Bronchial epithelial cell (primary cell): ENCODE measurements at places on chromosomes 12 and 14. TPM values are rescaled to one million over a fixed set of nuclear protein-coding genes. Genes with fewer than 3 reads are reported as not detected.

DNA sequence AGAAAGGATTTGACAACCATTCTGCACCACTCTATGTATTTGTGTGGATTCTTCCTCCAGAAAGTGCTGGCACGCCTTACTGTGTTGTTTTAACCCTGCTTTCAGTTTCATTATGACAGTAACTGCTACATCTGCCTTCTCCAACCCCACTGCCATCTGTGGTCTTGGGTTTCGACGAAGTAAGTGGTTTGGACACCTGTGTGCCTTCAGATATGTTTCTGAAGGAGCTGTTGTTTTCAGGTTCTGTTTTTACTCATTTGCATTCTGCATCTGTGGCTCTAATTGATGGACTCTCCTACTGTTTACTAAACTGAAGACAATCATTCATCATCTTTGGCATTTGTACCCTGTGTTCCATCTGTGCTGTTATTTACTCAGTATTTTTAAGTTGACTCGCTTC, 4.1 kb downstream of the TSHR start:
- no peak for DNase-seq

DNA sequence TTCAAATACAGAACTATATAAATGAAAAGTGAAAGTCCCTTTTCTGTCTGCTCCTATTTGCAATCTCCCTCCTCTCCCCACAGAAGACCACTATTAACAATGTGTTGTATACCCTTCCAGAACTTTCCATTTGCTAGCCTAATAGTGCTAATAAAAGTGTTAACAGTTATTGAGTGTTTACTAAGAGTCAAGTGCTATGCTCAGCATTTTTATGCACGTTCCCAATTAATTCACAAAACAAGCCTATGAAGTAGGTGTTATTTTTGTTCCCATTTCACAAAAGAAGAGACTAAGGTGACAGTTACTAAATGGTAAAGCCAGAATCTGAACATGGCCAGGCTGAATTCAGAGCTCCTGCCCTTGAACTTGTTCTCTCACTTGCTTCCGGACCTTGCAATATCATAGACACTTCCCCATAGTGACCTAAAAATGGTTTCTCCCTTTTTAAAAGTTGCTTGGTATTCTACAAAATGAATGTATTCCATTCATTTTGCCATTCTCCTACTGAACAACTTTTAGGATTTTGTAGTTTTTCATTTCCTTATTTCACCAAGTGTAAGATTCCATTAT, 1.6 kb upstream of the PRKAB1 start:
- DNase-seq = no peak

- DNase-seq = peak; percentile 44
These were observed 36.9 kb upstream of the SINHCAF start for GRCh38 chr12:31362759-31363415.

DNA sequence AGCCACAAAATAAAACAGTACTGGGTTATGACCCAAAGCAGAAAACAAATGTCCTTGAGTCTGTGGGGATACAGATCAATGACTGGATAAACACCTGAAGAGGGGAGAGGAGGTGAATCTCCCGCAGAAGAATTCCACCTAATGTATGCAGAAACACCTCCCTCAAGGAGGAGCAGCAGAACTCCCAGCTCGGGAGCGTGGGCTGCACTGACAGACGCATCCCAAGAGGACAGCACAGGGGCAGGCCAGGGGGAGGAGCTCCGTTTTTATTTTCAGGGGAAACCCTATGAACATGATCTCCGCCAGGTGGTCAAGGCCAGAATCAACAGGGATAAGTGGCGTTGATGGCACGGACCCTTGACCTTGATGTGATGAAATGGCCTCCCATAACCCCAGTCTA, 41.8 kb upstream of the PPP2R5C start:
- DNase-seq = no peak

GRCh38 chr14:104194016-104194415, 55.6 kb downstream of the KIF26A start:
- DNase-seq = no peak

DNA sequence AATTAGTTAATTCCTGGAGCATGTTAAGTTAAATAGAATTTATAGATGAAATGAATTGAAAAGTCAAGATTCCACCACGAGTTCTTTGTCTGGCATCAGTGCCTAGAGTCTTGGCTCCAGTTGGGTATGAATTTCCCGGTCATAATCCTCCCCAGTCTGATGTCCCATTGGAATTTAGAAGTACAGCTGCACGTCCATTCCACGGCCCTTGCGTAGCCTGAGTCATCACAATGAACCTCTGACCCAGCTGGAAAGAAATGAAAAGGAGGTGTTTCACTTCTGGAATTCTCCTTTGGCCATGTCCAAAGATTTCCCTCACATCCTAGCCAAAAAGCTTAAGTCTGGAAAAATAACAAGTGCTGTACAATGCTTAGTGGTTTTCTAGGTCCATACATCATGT, 122.7 kb downstream of the KICS2 start:
- DNase-seq = peak; percentile 12

DNA sequence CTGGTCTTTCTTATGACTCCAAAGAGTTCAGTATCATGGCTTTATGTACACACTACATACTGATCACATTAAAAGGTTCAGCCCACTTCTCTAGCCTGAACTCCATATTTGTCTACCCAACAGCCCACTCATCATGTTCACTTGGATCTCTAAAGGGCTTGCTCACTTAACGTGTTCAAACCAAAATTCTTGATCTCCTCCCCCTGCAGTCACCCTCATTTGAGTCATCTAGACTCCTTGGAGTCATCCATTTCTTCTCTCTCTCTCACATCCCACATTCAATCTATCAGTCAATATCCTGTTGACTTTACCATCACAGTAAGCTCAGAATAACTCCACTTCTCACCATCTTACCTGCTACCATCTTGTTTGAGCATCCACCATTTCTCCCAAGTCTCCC, 148.4 kb upstream of the ARID2 start:
- DNase-seq = peak; percentile 25

DNA sequence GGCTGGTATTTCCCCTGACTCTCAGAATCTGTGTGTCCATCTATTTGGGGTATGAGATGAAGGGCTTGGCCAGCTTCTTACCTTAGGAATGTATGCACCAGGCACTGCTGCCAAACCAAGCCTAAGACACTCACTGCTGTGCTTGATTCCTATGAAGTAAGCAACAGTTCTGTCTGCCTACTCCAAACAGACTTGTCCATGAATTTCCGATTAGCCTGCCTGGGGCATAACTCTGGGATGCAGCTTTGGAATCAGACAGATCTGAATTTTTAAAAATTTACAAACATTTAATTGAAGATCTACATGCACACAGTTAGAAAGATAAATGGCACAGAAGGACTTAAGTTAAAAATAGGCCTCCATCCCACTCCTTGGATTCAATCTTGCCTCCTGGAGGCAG, 59.5 kb upstream of the JDP2 start:
- no peak for DNase-seq

DNA sequence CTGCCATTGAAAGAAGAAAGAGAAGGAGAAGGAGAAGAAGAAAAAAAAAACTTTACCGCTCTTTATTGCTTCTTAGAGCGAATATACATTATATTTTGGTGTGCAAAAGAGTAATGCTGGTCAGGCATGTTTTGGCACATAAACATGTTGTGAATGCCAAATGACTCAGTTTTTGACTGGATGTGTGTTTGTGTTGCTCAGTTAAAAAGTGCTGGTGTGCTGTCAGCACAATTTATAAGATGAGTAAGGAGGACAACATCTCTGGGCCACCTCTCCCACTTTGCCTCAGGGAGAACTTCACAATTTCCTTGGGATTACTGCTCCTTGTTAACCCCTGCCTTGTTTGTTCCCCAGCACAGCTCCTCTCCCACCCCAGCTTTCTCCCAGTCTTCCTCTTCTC, 584.8 kb downstream of the ETNK1 start:
- peak; percentile 89 for DNase-seq

DNA sequence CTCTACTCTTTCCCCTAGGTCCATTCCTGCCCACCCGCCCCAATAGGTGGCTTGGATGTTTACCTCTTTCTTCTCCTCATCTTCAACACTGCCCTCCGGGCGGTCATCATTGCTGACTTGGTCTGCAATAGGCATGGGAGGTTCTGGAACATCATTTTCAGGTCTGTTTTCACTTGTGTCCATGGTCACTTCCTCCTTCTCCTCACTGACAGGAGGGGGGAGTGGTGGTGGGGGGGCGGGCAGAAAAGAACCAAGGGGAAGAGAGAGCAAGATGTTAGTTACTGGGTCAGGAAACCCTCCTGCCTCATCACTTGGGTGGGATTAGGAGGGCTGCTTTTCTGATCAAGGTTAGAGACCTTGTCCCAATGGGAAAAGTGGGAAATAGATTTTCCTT, 12.1 kb upstream of the CDH24 start:
- no peak for DNase-seq

GRCh38 chr14:96309133-96309895, 53.3 kb downstream of the BDKRB1 start:
- DNase-seq = no peak

DNA sequence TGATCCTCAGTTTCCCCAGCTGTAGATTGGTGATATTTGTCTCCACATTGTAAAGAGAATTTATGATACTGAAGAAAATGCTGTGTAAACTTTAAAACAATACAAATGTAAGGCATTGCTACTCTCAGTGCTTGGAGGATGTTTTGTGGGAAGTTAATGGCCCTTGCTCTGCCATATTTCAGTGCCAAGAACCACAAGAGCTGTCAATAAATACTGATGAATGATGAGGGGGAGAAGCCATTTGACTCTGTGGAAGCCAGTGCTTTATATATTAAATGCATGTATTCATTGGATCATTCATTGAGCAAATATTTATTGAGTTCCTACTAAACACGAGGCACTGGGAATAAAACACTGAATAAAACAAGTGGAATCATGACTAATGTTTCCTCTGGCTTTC, 30.8 kb downstream of the CACNA1C start:
- DNase-seq = no peak

GRCh38 chr12:1122786-1123185, 131.8 kb downstream of the ERC1 start:
- no peak for DNase-seq

GRCh38 chr12:56375598-56376434, 13.2 kb upstream of the APOF start:
- no peak for DNase-seq

DNA sequence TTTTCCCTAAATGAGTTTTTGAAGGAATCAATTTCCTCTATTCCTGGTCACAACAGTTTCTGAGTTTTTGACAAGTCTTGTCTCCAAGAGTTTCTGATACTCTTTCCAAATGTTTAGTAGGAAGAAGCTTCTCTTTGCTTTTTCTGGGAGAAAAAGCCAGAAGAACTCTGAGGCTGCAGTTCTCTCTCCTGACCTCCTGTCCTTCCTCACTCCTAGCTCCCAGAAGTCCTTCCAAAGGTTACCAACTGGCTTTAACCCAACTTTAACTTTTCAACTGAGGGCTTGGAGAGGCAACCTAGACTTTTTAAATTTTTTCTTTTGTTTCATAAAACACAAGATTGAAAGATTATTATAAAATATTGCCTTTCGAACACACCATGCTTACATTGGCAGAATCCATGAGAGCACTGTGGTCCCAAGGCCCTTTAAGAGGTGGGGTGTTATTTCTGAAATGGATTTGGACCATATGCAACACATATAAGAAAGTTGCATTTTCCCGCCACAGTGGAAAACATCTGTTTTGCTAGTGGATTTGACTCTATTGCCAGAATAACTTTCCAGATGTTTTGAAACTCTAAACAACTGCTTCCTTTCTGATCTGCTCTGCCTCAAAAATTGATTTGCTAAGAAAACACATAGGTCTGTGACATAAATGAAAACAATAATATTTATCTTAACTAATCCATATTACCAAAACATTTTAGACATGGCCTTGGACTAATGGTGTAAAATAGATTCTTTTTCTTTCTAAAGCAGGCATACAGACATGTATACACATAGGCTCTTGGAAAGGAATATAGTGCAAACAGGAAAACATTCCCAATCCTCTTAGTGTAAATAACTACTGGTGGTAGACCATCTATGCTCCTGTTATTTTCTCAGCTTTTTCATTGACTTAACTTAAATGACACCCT, 22.3 kb upstream of the EPS8 start:
- DNase-seq = no peak

GRCh38 chr12:49863946-49864797, 21.3 kb upstream of the BCDIN3D start:
- no peak for DNase-seq

GRCh38 chr12:52355176-52355575, 12.1 kb downstream of the KRT85 start:
- DNase-seq = no peak

GRCh38 chr14:106134886-106135285, 608.5 kb downstream of the TMEM121 start:
- DNase-seq = no peak

GRCh38 chr12:110853836-110854235, 7.0 kb downstream of the CCDC63 start:
- DNase-seq = no peak

- DNase-seq = no peak
These were observed 58.8 kb downstream of the RTN1 start for GRCh38 chr14:59811815-59812214.

The GPRC5D gene
- total RNA-seq = 0.77 TPM in 1 of 2 replicates, not detected in the other

The RNF212B gene
- total RNA-seq = not detected in 2 replicates

The SMAGP gene
- 7.4 and 23.8 TPM in 2 replicates for total RNA-seq

The FOXG1 gene
- total RNA-seq = not detected in 2 replicates

The ART4 gene
- not detected in 2 replicates for total RNA-seq

The HPD gene
- 0.79 TPM in 1 of 2 replicates, not detected in the other for total RNA-seq

The FAM181A gene
- not detected in 2 replicates for total RNA-seq

The ISM2 gene
- total RNA-seq = not detected in 2 replicates
